Eye (tissue), 1 donor: ENCODE measurements at places on chromosomes 1 and 21.

DNA sequence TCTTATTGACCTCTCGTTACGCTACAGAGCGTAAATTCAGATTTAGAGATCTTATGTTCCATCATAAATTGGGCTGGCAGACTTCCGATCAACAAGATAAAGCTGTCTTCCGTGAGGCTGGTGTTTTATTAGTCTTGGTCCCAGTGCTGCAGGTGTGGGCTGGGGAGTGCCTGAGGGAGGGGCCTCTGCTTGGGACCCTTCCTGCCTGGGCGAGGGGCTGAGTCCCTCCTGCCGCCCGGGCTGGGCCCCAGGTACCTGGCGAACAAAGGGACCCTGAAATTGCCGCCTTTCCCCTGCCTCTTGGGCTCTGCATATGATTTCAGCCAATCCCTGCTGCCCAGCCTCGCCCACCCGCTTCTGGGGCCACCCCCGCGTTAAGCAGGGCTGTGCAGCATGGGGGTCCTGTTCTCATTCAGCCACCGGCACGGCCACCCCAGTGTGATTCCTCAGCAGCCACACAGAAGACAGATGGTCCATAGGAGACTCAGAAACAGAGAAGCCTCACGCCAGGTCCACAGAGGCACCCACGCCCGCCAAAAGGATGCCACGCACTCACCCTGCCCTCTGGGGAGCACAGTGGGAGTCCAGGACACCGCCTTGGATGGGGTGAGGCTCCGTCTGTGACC lies 6.1 kb upstream of the SAMD11 start:
- peak; percentile 33 for DNase-seq

DNA sequence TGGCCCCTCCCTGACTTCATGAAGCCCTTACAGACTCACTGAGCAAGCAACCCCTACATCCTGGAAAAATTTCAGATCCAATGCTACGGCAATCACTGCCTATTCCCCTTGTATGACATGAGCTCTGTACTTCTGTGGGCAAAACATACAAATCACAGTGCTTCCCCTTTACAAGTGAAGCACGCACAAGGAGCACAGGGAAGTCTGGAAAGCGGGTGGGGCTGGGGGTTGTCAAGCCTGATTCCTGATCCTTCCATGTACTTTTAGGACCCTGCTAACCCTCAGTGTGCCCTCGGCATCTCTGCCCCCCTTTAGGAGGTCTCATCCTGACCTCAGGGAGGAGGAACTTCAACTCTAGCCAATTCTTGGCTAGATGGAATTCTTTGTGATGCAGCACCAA lies 405.7 kb upstream of the POU3F1 start:
- DNase-seq, result no peak

DNA sequence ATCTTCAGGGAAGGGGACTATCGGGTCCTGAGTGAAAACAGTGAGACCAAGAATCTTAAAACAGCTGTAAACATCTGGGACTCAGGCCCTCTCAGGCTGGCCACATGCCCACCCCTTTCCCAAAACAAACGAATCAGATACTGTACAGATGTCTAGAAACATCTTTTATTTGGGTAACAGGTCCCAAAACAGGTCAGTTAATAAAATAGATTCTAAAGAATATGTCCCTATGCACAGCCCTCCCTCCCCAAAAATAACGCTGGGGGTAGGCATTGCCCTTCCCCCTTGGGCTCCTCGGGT lies 499 bp upstream of the CRTC2 start:
- no peak for DNase-seq

GRCh38 chr1:109923131-109923945 lies 12.7 kb downstream of the CSF1 start:
- DNase-seq, result peak; percentile 39

GRCh38 chr1:111704776-111705175 lies 34.4 kb downstream of the INKA2 start:
- DNase-seq, result no peak

- DNase-seq, result no peak
Observed at GRCh38 chr21:14744368-14744767, 198.3 kb upstream of the SAMSN1 start.

- DNase-seq, result no peak
Observed at GRCh38 chr1:184860985-184861754, 106.5 kb upstream of the EDEM3 start.

DNA sequence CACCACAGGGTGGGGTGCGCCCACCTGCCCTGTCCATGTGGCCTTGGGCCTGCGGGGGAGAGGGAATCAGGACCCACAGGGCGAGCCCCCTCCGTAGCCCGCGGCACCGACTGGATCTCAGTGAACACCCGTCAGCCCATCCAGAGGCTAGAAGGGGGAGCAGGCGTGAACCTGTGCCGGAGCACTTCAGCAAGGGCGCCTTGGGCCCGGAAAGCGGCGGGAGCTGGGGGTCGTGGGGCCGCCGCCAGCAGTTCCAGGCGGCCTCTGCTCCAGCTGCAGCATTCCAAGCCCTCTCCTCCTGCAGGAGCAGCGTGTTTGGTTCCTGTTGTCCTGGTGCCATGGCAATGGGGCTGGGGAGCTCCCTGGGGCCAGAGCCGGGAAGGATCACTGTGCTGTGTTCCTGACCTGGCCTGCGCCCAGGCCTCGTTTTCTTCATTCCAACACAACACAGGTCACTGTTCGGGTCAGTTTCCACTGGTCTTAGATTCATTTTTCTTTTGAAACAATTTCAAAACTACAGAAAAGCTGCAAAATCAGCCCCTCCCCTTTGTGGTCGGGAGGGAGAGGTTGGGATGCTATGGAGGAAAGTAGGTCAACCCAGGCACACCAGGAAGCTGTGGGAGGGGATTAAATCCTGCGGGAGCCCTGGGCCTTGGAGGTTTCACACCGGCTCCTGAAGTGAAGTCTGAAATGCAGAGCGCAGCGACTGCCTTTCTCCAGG lies 18.8 kb downstream of the SLX9 start:
- peak; percentile 91 for DNase-seq
